Stimulated activated CD8-positive, alpha-beta memory T cell treated with anti-CD3 and anti-CD28 coated beads, Interleukin-7, amount 100 ng/mL, for 4 hours (primary cell): ENCODE measurements at places on chromosomes 7 and 10.

GRCh38 chr10:123537188-123537961 is 128.8 kb upstream of the GPR26 start:
- no peak for DNase-seq

DNA sequence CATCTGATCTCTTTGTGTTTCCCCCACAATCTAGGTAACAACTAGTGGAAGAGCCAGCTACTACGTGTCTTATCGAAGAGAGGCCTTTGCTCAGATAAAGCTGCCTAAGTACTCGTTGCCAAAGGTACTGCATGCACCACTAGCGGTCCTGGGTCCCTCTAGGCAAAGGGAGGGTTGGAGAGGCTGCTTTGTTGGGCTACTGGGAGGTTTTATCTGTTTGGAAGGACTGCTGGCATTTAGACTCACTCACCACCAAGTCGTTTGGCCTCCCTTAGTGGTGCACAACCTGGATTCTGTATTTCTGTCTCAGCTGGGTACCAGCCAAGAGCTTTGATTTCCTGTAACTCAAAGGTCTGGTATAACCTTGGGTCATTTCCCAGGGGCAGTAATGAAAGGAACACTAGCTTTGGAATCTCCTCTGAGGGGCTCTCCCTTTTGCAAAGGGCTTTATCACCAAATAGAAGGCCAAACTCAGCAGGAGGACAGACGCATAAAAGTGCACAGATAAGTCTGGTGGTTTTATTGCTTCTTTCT is 498.3 kb downstream of the SORCS3 start:
- no peak for DNase-seq

DNA sequence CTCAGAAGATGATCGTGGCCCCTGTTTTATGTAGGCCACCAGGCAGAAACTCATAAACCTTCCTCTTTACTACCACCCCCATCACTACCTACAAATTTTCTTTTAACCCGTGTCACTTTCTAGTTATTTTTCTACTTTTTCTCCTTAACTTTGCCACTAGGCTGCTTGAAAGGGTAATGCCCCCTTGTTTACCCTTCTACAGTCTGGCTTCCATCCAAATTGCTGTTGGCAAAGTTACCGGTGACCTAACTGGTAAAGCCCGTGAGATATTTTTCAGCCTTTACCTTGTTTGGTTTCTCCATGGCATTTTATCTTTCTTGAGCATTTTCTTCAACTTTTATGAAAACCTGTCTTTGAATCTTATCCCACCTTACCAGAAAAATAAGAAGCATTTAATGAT is 153.0 kb downstream of the WNT2 start:
- no peak for DNase-seq

- peak; percentile 42 for DNase-seq
These were observed 75.3 kb upstream of the CC2D2B start for GRCh38 chr10:95832216-95833041.

- DNase-seq, result no peak
These were observed 32.0 kb upstream of the PSAP start for GRCh38 chr10:71882813-71883659.

GRCh38 chr7:102260856-102261255 is 25.8 kb upstream of the SH2B2 start:
- DNase-seq, result no peak

- DNase-seq, result no peak
These were observed 5.2 kb upstream of the COL26A1 start for GRCh38 chr7:101357433-101357832.
